ENCODE measurements at places on chromosomes 6 and 20. TPM values are rescaled to one million over a fixed set of nuclear protein-coding genes. Genes with fewer than 3 reads are reported as not detected.

- H3K36me3 ChIP-seq: peaks cover 3% of the 10 kb centered on the region
- no peak for DNase-seq
- H3K4me3 ChIP-seq: peak overlapping the region; percentile 79
- no peaks in the 10 kb centered on the region for H3K27me3 ChIP-seq
These were observed 50.4 kb downstream of the NOL4L start for GRCh38 chr20:32534661-32535240.

GRCh38 chr6:132253906-132254305 is 147.4 kb downstream of the MOXD1 start:
- no peaks in the 10 kb centered on the region for H3K4me1 ChIP-seq
- H3K27me3 ChIP-seq: peaks cover 8% of the 10 kb centered on the region
- H3K36me3 ChIP-seq: no peaks in the 10 kb centered on the region
- no peak overlapping the region for H3K27ac ChIP-seq

DNA sequence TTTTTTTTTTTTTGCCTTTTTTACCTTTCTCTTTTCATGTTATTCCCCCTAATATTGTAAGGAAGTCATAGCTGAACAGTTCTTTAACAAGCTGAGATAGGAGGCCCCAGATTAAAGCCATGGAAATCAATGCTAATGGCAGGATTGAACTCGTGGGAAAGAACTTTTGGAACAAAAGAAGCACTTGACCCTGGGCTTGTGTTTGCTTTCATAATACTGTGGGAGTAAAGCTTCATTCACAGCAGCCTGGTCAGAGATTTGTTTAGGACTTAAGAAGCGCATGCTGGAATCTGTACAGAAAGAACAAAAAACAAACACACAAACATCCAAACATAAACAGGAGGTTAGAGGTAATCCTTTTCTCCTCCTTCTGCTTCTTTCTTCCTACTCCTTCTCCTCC is 5.1 kb downstream of the HEY2 start:
- H3K4me3 ChIP-seq: no peak overlapping the region
- no peaks in the 10 kb centered on the region for H3K36me3 ChIP-seq
- no peak overlapping the region for H3K27ac ChIP-seq
- H3K27me3 ChIP-seq: peaks cover 62% of the 10 kb centered on the region

The CUL9 gene
- 34.3 TPM for total RNA-seq

- DNase-seq: no peak
- no peaks in the 10 kb centered on the region for H3K27me3 ChIP-seq
- no peak overlapping the region for H3K27ac ChIP-seq
- H3K4me1 ChIP-seq: peaks cover 20% of the 10 kb centered on the region
These were observed 491 bp upstream of the ITCH start for GRCh38 chr20:34362502-34363061.

DNA sequence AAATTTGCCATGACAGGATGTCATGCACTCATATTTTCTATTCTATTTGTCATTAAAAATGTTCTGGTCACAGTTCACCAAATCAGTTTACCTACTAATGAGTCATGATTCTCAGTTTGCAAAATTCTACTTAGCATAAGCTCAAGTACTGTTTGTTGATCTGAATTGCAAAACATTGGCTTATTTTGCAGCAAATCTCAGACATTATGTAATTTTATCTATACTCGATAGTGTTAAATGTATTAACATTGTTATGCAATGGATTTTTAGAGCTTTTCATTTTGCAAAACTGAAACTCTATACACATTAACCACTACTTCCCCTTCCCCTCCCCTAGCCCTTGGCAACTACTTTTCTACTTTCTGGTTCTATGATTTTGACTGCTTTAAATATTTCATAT is 213.8 kb upstream of the ZFP64 start:
- no peak for DNase-seq
- no peaks in the 10 kb centered on the region for H3K36me3 ChIP-seq
- H3K4me1 ChIP-seq: peaks cover 41% of the 10 kb centered on the region
- H3K27ac ChIP-seq: peak overlapping the region; percentile 17
- H3K27me3 ChIP-seq: no peaks in the 10 kb centered on the region

The IL17A gene
- total RNA-seq: not detected

GRCh38 chr20:18323705-18324104 is 35.4 kb downstream of the ZNF133 start:
- DNase-seq: no peak
- no peak overlapping the region for H3K27ac ChIP-seq
- H3K27me3 ChIP-seq: peaks cover 4% of the 10 kb centered on the region
- H3K36me3 ChIP-seq: no peaks in the 10 kb centered on the region
- H3K4me3 ChIP-seq: no peak overlapping the region

The IRF4 gene
- total RNA-seq: 1,053 TPM

GRCh38 chr6:42820512-42821340 is 38.9 kb downstream of the BICRAL start:
- no peaks in the 10 kb centered on the region for H3K36me3 ChIP-seq
- DNase-seq: no peak
- no peaks in the 10 kb centered on the region for H3K27me3 ChIP-seq
- H3K4me3 ChIP-seq: no peak overlapping the region
- H3K4me1 ChIP-seq: peaks cover 5% of the 10 kb centered on the region
- no peak overlapping the region for H3K27ac ChIP-seq

DNA sequence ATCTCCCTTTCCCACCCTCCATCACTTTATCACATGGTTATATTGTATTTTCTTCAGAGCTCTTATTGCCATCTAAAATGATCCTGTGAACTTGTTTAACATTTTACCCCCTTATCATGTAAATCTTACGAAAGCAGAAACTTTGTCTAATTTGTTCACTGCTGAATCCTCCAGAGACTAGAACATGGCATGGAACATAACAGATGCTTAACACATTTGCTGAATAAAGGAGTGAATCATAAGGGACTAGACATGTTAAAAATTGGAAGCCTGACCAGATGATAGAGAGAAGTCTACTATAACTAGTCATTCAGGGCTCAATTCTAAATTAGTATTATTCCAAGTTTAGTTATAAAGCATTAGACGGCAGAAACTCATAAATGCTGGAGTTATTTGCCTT is 73.3 kb downstream of the MAN1A1 start:
- H3K27me3 ChIP-seq: no peaks in the 10 kb centered on the region
- H3K4me1 ChIP-seq: peaks cover 2% of the 10 kb centered on the region
- peaks cover 46% of the 10 kb centered on the region for H3K36me3 ChIP-seq
- H3K27ac ChIP-seq: no peak overlapping the region
- H3K4me3 ChIP-seq: no peak overlapping the region

The SEL1L2 gene
- total RNA-seq: not detected

The UBD gene
- 0.34 TPM for total RNA-seq

The RFX6 gene
- total RNA-seq: not detected
